ENCODE measurements at places on chromosomes 4 and X.

- peak; percentile 73 for DNase-seq
Measured at GRCh38 chr4:78058591-78059523, 1.7 kb downstream of the FRAS1 start.

DNA sequence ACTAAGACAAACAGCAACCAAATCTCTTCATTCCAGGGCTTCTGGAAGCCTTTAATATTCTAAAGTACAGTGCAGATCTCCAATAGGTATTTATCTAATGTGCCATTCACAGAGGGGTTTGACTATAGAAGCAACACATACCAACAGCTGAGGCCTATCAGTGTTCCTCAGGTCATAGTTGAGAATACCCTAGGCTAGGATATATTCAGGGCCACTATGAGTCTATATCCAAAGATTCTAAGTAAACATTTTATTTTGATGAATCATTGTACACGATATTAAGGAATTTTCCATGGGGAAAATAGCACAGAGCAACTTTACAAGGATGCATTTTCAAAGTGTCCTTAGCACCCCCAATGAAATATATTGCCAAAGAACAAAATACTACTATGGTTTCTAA, 9.7 kb downstream of the SMIM10 start:
- DNase-seq = no peak

DNA sequence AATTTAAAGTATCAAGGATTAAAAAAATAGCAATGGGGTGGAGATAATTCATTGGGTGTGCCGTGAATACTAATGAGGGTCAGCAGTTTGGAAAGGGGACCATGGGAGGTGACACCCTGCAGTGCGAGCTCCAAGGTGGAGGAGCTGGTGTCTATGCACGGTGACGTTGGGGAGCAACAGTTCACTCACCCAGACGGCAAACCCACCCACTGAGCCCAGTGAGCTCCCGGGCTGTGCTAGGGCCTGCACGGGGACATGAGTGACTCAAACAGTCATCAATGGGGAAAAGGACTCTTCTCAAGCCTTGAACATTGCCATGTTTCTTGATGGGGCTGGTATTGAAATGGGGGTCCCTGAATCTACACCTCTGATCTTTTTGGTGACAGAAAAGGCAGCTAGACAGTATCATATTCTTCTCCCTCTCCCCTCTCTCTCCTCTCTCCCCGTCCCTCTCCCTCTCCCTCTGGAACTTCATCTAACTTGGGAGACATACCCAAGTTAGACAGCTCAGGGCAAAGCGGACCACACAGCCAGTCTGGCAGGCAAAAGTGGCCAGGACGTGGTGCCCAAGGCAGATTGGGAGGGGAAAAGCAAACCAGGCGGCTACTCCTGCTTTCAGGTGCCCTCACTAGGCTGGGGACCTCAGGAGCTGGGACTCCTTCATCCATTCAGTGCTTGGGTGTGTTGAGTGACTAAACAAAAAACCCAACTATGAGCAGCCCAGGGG, 26.3 kb upstream of the PPP2R2C start:
- no peak for DNase-seq

- no peak for DNase-seq
Measured at GRCh38 chr4:42488114-42488513, 90.8 kb downstream of the SHISA3 start.

DNA sequence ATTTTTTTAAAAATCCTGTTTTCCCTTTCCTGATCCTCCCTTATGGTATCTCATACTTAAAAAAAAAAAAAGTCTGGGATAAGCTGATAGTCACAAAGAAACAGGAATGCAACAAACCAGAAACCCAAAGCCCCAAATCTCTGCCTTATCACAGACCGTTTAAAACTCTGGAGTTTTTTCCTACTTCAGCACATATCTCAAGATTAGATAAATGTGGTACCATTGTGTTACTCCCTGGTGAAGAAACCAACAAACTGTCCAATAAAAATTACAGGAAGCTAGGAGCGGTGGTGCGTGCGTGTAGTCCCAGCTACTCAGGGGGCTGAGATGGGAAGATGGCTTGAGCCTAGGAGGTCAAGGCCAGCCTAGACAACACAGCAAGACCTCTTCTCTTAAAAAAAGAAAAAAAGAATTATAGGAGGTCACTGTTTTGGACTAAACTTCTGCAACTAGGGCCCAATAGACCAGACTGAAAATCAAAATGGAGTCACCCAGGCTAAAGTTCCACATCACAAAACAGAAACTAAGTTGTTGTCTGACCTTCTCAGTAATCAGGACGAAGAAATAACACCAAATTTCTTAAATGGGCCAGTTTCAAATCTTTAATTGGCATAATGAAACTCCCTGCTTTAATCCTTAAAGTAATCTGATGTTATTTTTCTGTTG, 51.9 kb downstream of the RBM47 start:
- DNase-seq = no peak

- DNase-seq = no peak
Measured at GRCh38 chrX:74450803-74451449, 29.6 kb downstream of the SLC16A2 start.

DNA sequence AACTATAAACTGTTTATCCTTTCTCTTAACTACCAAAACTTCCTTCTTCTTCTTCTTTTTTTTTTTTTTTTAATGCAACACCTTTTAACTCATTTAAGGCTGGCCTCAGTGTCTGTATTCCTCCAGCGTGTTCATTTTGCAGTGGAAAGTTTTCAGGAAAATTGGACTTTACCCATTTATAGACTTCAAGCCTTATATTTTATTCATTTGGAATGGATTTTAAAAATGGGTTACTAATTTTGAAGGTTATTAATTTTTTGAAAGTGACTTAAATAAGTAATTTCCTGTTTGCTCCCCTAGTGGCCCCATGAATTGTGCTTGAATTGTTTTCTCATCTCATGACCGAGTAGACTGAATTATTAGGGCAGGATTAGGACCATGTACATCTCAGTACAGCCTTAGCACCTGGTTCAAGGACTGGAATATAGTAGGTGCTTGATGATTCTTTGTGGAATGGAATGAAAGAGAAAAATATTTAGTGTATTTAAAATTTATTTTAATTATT, 282.7 kb downstream of the ANKRD50 start:
- DNase-seq = no peak

DNA sequence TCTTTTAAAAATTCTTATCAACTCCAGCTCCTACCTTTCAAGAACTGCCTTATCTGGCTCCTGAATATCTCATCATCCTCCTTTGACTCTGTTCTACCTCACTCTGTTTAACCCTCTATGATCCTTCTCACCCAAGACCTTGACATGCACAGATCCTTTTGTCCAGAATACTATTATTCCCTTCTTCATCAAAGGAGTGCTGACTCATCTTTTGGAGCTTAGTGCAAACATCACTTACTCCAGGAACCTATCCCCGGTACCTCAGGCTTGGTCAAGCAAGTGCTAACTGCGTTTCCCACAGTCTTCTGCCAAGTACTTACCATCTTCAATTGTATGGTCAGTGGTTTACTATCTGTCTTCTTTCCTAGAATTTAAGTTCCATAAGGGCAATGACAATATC, 96.0 kb downstream of the PAPSS1 start:
- DNase-seq = no peak

DNA sequence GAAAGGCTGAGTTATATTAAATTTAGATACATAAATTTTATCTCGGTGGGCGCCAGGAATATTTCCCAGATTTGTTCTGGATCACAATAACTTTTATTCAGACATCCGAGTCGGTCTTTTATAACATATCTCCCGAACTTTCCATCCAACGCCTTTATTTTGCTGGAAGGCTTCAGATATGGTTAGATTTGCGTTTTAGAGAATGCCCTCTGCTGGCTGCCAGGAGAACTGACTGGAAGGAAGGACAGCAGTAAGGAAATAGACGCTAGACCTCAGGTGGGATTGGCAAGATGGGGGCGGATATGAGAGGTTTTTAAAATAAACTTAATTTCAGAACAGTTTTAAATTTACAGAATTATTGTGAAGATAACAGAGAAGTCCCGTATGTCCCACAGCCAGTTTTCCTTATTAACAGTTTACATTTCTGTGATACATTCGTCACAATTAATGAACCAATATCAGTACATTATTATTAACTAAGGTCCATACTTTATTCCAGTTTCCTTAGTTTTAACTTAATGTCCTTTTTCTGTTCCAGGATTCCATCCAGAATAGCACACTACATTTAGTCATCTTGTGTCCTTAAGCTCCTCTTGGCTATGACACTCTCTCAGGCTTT, 4.6 kb upstream of the KANTR start:
- DNase-seq = peak; percentile 66

DNA sequence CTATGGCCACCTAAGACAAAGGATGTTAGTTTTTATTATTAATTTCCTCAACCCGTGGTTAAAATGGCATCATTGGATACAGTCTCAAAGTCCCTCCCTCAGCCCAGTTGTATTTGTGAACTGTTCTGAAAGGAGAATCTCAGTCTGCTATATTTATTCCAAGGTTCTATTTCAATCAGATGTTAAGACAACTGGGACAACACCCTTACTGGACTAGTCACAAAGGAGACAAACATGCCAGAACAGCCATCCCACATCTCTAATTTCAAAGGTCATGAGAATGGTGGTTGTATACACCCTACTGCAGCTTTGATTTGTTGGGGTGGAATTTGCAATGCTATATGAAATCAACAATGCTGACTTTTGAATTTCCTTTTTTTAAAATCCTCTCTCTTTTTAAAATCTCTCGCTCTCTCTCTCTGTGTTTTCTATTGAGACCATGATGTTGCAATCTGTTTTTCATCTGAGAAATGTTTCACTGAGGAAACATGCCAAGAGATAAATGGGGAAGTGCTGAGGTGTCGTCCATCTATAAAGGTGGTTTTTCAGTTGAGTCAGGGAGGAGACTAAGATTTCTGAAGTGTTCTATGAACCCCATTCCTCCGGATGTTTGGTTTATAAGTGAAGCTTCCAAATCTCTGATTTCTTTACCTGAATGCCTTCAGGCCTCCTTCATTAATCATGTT, 201.5 kb upstream of the GATB start:
- DNase-seq = no peak

DNA sequence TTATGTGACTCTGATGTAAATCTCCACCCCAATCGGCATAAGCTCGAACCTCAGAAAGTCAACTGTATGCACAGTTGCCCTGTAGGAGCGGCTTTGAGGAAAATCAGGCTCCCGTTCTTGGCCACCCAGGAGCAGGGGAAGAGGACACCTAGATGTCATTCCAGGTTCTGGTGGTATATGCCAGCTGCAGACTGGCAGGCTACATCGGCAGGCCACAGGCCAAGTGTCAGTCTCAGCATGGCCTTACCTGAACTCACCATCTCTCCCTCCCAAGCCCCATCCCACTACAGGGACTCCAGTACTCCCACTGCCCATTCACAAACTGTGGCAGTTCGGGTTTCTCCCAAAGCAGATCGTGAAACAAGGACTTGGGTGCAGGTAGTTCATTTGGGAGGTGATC, 428.1 kb downstream of the BCOR start:
- no peak for DNase-seq

DNA sequence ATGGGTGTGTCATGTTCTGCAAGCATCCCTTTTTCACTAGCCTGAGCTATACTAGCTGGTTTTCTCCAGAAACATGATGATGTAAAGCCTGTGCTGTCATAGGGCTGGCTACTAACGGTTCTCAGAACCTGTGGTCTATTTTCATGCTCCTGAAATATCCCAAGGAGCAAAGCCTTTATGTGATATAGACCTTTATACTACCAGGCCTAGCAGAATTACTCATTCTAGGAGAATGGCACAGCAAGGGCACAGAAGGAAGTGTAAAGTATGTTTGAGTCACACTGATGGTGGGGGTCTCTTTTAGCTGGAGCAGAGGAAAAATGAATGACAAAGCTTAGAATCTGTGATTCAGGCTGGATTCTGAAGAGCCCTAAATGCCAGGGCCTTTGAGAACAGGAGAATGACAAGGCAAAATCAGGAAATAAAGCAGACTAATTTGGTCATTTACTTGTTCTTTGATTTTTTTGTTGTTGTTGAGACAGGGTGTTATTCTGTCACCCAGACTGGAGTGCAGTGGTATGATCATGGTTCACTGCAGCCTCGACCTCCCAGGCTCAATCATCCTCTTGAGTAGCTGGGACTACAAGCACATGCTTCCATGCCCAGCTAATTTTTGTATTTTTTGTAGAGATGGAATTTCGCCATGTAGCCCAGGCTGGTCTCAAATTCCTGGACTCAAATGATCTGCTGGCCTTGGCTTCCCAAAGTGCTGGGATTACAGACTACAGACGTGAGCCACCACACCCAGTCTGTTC, 11.8 kb downstream of the TCEAL1 start:
- no peak for DNase-seq

DNA sequence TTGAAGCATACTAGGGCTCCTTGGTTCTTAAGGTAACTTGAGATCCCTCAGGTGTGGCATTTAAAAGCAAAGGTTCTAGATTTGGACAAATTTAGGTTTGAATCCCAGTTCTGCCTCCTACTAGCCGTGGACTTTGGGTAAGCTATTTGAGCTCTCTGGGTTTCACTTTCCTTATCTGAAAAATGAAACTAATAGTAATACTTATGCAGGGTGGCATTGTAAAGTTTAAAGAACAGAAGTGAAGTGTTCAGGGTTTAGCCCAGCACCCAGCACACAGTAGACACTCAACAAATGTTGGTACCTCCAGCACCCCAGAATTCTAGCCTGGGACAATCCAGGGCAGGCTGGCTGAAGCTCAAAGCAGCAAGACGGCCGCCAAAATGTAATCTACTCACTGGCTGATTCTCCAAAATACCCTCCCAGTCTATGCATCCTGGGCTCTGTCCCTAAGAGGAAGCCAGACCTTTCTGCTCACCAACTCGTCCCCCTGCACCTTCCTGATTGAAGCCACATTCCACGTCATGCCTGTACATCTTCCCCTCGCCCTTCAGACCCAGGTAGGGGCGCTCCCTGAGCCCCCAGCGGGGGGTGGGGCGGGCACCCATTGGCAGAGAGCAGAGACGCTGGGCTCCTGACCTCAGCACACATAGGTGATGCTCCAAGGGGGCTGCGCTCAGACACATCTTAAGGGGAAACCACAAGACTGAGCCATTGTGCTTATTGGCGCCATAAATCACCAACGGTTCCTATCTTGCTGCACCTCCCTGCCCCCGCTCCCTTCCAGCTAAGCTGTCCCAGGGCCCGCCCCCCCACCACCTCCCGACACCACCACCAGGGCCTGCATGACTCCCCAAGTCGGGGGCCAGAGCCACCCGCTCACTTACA, 160.6 kb downstream of the BCOR start:
- DNase-seq = peak; percentile 44

- DNase-seq = no peak
Measured at GRCh38 chrX:31547416-31547815, 475.6 kb upstream of the FTHL17 start.

- peak; percentile 60 for DNase-seq
Measured at GRCh38 chr4:158769175-158769921, 522 bp downstream of the FNIP2 start.

DNA sequence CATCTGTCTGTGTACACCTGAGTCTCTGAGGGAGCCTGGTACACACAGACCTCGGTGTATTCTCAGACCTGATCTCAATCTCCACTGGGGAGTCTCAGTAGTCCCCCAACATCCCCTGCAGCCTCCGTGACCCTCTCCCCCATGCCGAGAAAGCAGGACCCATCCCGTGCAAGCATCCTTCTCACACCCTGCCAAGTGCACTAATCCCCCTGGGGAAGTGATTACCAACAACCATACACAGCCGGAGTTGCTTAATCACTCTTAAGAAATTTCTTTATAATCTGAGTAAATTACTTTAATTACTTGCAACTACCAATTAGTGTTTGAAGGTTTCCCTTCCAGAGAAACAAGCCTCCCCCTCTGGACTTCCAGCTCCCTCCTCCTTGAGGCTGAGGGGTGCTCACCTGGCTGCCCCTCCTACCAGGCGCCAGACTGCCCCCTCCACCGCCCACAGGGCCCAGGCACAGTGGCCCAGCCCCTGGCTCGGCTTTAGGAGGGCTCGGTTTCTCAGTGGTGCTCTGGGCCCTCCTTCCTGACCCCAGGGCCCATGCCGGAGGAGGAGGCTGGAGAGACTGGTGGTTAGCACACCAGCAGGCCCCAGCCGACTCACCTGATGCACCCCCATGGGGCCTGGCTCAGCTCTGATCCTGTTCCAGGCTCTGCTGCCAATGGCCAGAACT, 43.8 kb downstream of the PJA1 start:
- DNase-seq = no peak
